ENCODE measurements at places on chromosomes 6 and 20.

DNA sequence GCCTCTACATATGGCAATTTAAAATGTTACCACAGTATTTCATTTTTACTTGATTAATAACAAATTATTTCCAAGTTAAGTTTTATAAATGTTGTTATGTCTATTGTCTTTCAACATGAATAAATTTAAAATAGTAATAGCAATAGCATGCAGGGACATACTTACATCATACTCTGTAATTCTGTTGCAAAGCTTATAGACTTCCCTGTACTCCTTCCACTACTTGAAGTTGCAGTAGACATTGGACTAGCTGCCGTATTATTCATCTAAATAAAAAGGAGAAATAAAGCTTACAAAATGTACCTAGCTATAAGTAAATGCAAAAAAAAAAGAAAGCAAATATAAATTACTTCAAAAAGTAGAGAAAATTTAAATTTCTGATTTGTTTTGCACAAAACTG lies 12.7 kb downstream of the SUPT3H start:
- DNase-seq = no peak

DNA sequence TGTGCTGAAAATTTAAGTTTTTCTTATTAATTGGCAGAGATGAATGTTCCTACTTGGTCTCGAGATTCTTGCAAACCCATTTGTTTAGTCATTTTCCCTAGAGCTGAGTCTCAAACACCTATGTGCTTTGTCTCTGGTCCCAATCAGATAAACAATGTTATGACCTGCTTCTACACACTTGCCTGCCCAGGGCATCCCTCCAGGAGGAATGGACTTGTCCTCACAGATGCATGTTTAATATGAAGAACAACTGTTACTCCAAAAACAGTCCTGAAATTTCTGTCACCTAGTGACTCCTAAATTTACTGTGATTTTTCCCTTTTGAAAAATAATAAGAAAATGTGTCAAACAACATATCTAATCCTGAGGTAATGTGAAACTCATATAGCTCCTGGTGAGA lies 43.7 kb downstream of the HDGFL1 start:
- no peak for DNase-seq

DNA sequence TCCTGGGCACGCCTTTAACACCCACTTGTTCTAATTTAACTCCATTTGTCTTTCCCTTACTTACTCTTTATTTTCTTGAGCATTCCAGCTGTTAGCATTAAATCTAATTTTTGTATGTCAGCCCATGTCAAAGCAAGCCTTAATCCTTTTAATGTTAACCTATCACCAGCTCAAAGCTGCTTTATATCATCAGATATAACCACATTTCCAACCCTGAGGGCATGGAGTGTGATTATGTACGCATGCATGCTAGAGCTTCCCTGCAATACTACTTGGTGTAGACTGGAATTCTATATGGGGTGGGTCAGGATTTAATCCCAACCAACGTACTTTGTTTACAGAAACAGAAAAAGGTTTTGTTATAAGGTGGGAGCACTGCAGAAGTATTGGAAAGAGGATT lies 139.4 kb upstream of the HMGN3 start:
- DNase-seq = no peak

- DNase-seq = no peak
Observed at GRCh38 chr6:10837009-10837621, 1.2 kb downstream of the MAK start.

DNA sequence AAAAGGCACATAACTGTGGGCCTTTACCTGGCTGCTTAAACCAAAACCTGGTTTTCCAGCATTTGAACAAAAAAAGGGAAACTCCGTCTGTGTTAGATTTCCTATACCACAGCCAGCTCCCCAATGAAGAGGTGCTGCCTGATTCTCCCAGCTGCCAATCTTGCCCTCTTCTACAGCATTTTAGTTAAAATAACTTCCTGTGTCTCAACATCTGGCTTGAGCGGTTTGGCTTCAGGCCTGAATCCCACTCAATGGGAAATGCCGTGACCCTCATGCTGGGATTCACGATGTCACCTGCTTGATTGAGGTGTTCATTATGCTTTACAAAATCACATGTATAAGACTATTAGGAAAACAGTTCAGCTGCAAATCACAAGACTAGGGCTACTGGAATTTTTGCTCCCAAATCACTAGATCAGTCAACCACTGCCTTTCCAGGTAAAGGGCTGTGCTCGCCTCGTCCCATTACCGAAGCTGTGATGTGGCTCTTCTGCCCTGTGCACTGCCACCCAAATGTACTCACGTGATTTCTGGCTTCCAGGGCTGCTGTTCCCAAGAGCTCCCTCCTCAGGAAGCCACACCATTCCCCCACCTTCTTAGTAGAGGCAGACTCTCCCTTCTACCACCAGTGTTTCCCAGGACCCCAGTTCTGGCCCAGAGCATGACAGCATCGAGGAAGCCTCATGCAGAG lies 94.6 kb downstream of the PSMG4 start:
- DNase-seq = no peak
